ENCODE measurements at places on chromosomes 13 and 19.
A peak's percentile ranks its signal among the peaks of the same experiment; 100 is the strongest.

- DNase-seq, result no peak
These were observed 540.7 kb upstream of the SLITRK5 start for GRCh38 chr13:87130423-87130822.

DNA sequence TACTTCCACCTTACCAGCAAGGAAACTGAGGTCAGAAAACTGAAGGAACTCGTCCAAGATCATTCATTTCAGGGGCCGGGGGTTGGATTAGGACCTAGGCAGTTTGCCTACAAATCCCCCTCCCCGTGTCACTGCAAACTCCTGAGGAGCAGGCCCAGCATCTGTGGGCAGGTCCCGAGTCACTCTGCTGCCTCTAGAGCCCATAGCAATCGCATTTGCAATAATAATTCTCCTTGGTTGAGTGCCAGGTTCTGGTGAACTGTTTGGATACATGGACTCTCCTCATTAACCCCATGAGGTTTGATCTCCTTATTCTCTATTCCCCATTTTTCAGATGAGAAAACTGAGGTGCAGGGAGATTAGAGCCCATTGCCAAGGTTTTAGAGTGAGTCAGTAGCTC lies 903 bp downstream of the PIN1 start:
- DNase-seq, result no peak

DNA sequence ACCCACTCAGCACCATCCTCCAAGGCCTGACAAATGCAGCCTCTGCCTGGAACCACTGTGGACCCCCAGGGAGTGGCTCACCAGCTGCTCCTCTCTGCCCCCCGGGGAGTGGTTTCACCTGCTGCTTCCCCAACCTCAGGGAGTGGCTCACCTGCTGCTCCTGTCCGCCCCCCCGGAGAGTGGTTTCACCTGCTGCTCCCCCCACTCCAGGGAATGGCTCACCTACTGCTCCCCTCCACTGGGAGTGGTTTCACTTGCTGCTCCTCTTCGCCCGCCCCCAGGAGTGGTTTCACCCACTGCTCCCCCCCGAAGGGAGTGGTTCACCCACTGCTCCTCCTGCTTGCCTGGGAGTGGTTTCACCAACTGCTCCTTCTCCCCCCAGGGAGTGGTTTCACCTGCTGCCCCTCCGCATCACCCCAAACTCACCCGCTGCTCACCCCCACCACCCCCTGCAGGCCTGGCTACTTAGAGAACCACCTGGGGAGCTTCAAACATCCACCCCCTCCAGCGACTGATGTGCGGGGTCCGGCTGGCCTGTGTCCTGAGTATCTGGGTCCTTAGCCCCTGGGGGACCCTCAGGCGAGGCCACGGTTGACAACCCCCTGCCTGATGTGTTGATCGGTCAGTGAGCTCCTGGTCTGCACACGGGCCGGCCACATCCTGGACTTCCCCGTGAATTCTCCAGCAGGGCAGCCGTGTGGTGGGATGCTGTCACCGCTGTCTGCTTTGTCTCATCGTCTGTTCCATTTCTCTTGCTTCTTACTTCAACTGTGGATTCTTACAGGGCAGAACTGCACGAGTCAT lies 14.6 kb upstream of the TMEM255B start:
- DNase-seq, result no peak

GRCh38 chr13:79320433-79320832 lies 85.6 kb downstream of the RBM26 start:
- no peak for DNase-seq

- no peak for DNase-seq
These were observed 2.8 kb upstream of the USF2 start for GRCh38 chr19:35265900-35266519.

DNA sequence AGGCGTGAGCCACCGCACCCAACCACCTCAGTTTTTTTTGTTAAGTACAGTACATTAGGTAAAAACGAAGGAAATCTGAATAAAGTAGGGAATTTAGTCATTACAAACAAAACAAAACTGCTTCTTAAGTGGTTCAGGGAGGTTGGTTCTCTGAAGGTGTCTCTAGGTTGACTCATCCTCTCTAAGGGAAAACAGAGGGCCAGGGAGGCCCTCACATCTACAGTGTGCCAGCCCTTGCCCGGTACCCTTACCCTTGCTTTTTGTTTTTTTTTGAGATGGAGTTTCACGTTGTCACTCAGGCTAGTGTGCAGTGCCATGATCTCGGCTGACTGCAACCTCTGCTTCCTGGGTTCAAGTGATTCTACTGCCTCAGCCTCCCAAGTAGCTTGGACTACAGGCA lies 17.2 kb upstream of the JUND start:
- DNase-seq, result no peak

DNA sequence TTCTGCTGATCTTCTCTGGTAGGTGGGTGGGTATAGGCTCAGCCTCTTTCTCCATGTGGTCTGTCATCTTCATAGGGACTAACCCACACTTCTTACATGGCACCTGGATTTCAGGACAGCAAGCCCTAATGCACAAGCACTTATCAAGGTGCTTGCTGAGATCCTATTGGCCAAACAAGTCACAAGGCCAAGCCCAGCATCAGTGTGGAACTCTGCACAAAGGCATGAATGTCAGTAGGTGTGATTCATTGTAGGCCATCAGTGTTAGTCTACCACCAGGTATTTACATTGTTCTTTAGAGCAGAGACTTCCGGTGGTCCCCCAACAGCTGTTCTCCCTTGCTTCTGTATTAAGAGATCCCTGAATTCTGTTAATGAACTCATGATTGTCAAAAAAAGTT lies 8.3 kb upstream of the RB1 start:
- no peak for DNase-seq

DNA sequence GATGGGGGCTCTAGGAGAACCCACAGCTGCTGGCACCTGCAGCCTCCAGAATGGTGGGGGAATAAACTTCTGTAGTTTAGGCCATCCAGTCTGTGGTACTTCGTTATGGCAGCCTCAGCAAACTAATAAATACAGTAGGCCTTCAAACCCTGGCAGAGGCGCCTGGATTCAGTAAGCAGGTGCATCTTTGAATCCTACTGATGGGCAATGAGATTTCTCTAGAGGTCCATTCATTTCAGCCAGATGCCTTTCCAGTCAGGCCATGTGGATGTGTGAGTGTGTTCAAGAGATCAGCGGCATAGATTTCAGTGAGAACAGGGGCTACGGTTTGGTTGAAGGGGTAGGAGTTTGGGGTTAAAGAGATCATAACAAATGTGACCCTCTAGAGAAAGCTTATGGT lies 183.5 kb upstream of the RNF113B start:
- DNase-seq, result no peak

DNA sequence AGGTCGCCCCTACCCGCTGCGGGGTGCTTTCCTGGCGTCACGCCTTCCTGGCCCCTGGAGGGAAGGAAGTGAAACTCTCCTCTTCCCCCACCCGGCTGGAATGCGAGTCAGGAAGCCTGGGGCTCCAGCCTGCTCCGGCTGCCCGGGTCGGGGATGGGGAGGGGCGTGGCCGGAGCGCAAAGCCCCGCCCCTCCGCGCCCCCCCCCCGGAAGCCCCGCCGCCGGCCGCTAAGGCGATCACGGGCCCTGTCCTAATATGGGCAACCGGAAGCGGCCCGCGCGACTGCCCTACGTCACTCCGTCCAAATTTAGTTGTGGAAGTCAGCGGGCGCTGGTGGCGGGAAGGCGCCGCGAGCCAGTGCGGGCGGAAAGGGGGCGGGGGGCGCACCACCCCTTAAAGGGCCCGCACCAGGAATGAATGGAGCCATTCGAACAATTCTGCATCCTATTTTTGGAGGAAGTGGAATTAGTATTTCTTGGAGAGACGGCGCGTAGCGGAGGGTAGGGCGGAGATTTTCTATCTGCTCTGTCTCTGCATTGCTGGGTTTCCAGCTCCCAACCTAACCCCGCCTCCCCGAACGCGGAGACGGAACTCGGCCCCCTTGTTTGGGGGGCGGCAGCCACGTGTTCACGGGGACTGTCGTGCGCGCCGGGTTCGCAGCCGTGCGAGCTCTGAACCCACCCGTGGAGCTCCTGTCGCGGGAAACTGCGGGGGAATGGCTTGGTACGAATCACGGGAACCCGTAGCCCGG lies 1.6 kb downstream of the IER2 start:
- DNase-seq, result peak; percentile 91

GRCh38 chr13:77985866-77986636 lies 67.4 kb upstream of the EDNRB start:
- no peak for DNase-seq

DNA sequence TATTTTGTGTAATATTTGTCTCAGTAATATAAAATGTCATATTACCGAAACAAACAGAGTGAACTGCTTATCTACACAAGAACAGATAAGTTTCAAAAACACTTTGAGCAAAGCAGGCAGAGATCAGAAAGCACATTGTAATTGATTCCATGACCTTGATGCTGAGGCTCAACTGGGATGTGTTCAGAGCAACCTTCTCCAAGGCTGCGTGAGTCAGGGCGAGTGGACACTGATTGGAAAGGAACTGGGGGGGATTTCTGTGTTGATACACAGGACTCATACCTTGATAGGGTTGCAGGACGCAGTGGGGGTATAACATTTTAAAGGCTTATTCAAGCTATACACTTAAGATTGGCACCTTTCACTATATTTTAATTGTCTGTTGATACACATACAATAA lies 1136.3 kb downstream of the UQCRFS1 start:
- DNase-seq, result no peak

DNA sequence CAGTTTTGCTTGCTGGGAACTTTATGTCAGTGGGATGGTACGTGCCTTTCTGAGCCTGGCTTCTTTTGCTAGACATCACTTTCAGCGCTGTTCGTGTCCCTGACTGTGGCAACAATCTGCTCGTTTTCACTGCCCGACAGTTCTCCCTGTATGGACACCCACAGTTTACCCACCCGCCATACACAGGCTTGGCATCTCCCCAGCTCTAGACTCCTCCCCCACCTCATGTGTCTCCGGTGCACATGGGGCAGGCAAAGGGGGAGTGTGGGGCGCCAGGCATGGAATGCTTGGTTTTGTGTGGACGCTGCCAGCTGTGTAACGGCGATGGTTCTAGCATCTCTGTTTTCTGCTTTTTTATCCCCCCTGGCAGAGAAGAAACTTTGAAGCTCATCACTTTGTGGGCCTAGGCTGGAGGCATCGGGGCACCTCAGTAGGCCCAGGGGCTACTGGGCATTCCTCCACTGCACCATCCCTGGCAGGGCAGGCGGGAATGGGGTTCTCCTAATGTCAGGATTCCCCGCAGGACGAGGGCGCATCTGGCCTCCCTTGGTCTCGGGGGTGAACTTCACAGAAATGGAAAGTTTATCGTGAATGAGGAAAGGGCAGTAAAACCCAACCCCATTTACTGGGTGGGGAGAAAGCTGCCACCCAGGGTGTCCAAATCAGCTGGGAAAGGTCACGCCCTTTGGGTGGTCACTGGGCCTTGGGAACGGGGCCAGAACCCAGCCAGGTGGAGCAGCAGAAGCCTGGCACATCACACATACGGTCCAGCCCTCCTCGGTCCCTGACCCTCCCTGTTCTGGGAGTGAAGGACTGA lies 60.8 kb downstream of the CEBPG start:
- DNase-seq, result no peak

GRCh38 chr13:77449265-77449664 lies 86.2 kb upstream of the SCEL start:
- DNase-seq, result no peak

- no peak for DNase-seq
These were observed 180.4 kb downstream of the KATNAL1 start for GRCh38 chr13:30126903-30127428.

DNA sequence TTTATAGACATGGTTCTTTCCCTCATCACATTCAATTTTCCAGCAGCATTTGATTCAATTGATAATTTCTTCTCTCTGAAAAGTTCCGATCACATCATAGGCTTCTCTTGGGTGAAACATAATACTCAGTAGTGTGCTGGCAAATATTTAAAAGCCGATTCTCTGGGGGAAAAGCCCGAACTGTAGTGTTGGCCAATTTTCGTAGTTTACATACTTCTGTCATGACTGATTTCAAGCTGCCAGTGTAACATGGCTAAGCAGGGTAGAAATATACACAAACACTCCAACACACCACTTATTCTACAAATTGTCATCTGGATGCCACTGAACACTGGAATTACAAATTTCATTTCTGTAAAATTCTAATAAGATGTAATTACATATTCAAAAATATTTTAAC lies 56.1 kb upstream of the FREM2 start:
- DNase-seq, result peak; percentile 71

- DNase-seq, result no peak
These were observed 171.9 kb downstream of the ITGBL1 start for GRCh38 chr13:101624210-101624922.

- no peak for DNase-seq
These were observed 5.6 kb upstream of the PIK3R2 start for GRCh38 chr19:18147396-18147795.

GRCh38 chr19:47005873-47006272 lies 13.8 kb upstream of the NPAS1 start:
- DNase-seq, result no peak

- DNase-seq, result peak; percentile 16
These were observed 137.6 kb downstream of the GPC6 start for GRCh38 chr13:93364166-93364565.

DNA sequence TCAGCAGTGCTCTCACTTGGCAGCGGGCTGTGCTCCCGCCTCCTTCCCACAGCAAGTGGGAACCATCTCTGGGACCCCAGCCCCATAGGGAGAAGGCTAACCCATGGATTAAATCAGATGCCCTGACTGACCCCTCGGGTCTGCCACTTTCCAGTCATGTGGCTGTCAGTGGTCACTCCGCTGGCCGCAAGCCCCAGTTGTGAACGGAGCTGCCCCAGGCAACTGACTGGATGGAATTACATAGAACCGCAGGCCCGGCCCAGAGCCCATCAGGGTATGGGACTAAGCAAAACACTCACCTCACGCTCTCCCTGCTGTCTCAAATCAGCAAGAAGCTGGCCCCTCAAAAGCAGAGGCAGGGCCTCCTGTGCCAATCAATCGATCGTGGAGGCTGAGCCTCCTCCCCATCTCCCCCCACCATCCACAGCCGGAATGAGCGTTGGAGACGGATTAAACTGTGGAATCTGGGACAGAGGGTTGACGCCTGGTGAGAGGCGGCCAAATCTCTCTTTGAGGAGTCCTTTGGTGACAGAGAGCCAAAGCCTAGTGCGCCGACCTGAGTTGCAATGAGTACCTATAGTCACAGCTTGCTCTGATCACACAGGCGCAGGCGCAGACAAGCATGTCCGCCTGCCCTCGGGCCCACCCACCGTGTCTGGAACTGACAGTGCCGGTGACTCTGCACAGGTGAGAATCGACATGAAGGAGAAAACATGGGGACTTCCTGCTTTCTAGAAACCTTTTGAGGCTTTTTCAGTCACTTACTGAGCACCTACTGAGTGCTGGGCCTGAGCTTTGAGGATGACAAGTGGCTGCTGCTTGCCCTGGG lies 38.7 kb downstream of the PBX4 start:
- DNase-seq, result no peak
